ENCODE measurements at places on chromosomes 16 and 17.

- DNase-seq = no peak
Measured at GRCh38 chr17:65072660-65073071, 16.1 kb upstream of the GNA13 start.

GRCh38 chr16:66935314-66936011 is at the start of gene CES2:
CES2 (plus strand) TSS chr16:66935516; CDS start chr16:66935636, 120 bp downstream.
- no peak for DNase-seq

DNA sequence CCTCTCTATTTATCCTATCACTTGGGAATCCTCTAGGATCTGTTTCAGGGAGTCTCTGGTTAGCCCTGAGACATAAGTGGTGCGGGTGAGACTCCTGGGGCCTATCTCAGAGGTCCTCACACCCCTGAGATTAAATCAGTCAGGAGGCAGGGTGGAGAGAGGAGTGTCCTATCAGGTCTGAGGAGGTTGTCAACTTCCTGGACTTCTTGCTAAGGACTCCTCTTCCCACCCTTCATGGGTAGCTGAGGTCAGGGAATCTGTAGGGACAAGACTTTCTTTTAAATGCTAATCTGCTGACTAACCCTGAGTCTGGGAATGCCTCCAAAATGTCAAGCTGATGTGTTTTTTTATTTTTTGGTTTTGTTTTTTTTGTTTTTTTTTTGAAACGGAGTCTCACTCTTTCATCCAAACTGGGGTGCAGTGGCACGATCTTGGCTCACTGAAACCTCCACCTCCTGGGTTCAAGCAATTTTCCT is 6.6 kb upstream of the ARMC5 start:
- no peak for DNase-seq

DNA sequence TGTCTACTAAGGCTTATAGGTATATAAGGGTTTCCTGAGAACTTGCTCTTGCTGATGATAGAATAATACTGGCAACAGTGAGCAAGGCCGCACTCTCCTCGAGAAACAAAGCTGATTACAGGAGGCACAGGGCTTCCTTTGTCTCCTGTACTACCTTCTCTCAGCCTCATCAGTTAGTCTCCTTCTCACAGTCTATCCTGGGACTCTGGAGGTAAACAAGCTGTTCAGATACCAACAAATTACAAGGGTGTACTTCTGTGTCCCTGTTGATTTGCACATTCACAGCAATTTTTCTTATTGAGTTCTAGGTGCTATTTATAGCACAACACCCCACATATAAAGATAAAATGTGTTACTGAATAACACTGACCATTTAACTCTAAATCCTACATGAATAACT is 98.7 kb downstream of the TRIM37 start:
- DNase-seq = no peak

DNA sequence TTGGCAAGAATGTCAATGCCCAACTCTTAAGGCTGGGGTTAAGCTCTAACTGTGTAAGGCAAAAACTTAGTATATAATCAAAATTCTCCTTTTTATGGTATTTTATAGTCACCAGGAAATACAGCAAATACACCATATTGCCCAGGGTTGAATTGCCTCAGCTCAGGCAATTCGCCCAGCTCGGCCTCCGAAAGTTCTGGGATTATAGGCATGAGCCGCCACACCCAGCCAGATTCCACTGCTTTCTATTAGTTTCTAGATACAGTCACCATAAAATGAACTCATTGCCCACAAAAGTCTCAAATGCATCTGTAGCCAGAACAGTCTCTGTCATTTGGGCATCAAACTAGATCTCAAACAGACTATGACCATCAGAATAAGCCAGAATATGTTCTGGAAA is 238.7 kb upstream of the TOX3 start:
- no peak for DNase-seq

All from NCI-H526 treated with DMSO at 0.1 percent for 48 hours (cell line).